Regular cardiac myocyte (primary cell): ENCODE measurements at places on chromosomes 5 and 9. TPM values are rescaled to one million over a fixed set of nuclear protein-coding genes. Genes with fewer than 3 reads are reported as not detected.

NPR2 gene
- total RNA-seq, result 10.9 and 18.3 TPM in 2 replicates

SPATA24 gene
- 4.5 and 5.2 TPM in 2 replicates for total RNA-seq

FAM78A gene
- total RNA-seq, result 0.85 and 1.2 TPM in 2 replicates

C5orf63 gene
- 1.7 and 2.1 TPM in 2 replicates for total RNA-seq

PITX1 gene
- 0.38 TPM in 1 of 2 replicates, not detected in the other for total RNA-seq

TESK1 gene
- 8.6 and 10.7 TPM in 2 replicates for total RNA-seq

TRIM14 gene
- 1.4 and 3.6 TPM in 2 replicates for total RNA-seq

CDH12 gene
- total RNA-seq, result not detected in 2 replicates

DNAH5 gene
- total RNA-seq, result 0.38 and 1.4 TPM in 2 replicates

TCERG1 gene
- 27.3 and 28.4 TPM in 2 replicates for total RNA-seq

FAF2 gene
- 28.8 and 42.2 TPM in 2 replicates for total RNA-seq

ABLIM3 gene
- 22.8 and 26.5 TPM in 2 replicates for total RNA-seq

CCL28 gene
- 2.1 and 6.2 TPM in 2 replicates for total RNA-seq

C9 gene
- total RNA-seq, result 0.28 and 0.38 TPM in 2 replicates

QRFP gene
- total RNA-seq, result not detected in 2 replicates

TMEM252 gene
- total RNA-seq, result not detected in 2 replicates

GALNT10 gene
- 36.1 and 90.7 TPM in 2 replicates for total RNA-seq

C9orf43 gene
- 0.28 and 0.58 TPM in 2 replicates for total RNA-seq

JAKMIP2 gene
- total RNA-seq, result under 0.01 TPM in 2 replicates

ZNF474 gene
- total RNA-seq, result 0.28 TPM in 1 of 2 replicates, not detected in the other

IFNA2 gene
- total RNA-seq, result not detected in 2 replicates

RORB gene
- total RNA-seq, result under 0.01 TPM in 1 of 2 replicates, not detected in the other
